ENCODE measurements at places on chromosomes 12 and 14. TPM values are rescaled to one million over a fixed set of nuclear protein-coding genes. Genes with fewer than 3 reads are reported as not detected.

DNA sequence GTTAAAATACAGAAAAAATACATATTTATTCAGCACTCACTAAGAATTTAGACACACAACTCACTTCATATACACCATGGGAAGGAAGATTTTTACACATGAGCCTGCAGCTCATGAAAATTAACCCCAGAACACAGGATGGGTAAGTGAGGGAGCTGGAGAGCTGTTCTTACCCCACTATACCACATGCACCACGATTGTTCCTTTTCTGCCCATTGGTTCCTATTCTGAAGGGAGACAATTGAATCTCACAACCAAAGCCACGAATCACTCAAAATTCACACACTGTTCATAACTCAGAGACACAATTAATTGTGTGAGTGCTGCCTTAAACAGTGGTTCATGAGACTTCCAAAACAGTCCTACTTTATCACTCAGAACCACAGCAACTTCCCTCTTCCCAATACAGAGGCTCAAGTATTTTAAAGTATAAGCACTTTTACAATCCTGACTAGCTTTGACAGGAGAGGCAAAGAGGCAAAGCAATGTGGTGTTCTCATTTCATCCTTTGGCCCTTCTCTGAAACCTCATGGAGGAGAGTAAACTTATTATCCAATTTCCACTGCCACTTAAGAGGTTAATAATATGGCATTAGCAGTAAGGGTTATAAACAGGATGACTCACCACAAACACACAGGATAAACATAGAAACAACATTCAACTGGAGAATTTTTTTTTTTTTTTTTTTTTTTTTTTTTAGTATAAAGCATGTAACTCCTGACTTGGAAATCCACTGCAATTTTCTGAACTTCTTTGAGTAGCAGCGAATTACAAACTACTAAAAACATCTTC is 59.5 kb downstream of the ITPR2 start:
- no peak for DNase-seq

DNA sequence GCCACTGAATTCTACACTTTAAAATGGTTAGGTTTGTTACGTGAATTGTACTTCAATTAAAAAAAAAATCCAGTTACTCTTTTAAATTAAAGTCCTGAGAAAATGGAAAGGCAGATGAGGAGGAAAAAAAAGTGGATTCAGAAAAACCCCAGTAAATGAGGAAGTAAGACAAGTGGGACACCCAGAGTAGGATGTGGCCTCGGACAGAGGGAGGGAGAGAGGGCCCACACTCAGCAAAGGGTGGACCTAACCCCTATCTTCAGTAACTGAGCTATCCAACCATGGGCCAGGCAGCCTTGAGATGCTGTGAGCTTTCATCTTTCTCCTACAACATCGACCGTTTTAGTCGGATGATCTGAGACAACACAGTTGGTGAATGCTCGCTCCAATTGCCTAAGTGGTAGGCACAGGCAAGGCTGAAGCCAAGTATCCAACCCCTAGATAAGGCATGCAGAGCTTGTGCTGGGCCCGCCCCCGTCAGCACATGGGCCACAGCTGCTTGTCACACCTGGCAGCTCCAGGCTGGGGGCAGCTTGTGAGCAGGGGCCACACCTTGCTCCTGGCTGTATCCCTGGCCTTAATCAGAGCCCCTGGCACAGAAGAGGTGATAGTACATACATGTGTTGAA is 142.1 kb downstream of the TTC7B start:
- no peak for DNase-seq

DNA sequence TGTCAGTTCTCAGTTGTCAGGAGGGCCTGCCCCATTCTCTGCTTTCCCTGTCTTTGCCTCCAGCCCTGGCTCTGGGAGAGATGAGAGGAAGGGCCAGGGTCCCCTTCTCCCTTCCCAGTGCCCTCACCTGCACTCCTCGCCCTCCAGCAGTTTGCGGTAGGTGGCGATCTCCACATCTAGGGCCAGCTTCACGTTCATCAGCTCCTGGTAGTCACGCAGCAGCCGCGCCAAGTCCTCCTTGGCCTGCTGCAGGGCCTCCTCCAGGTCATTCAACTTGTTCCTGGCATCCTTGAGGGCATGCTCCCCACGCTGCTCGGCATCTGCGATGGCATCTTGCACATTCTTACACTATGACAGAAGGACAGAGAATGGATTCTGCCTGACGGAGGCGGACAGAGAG is 5.4 kb downstream of the KRT2 start:
- no peak for DNase-seq

DNA sequence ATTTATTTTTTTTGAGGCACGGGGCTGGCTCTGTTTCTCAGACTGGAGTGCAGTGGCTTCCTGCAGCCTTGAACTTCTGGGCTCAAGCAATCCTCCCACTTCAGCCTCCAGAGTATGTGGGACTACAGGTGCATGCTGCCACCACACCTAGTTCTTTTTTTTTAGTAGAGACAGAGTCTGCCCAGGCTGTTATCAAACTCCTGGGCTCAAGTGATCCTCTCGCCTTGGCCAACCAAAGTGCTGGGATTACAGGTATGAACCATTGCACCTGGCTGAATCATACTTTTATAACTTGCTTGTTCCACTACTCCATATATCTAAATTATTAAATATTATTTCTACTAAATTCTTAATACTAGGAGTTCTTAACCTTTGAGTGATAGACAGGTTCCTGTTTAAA is 111.6 kb downstream of the BTG1 start:
- no peak for DNase-seq

DNA sequence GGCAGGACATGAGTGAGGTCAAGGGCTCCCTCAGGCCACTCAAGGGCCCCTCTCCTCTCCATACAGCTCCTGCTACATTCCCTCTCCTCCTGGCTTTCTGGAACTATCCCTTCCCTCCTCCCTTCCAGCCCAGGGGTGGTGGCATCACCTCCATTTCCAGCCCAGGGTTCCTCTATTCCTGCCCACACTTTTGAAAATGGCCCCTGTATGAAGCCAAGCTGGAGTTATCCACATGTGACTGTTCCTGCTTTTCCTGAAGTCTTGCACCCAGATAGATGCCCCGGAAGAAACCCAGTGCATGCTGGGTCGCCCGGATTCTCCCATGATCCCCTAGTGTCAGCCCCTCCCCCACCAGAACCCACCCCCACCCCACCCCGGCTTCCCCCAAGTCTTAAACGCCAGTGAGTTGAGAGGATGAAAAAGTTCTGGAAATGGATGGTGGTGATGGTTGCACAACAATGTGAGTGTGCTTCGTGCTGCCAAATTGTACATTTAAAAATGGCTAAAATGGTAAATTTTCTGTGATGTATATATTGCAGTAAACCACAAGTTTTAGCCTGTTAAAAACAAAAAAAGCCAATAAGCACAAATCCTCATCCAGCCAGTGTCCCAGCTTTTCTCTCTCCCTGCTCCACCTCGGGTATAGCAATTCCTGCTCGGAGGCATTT is 136.9 kb downstream of the SCARB1 start:
- DNase-seq, result no peak

- DNase-seq, result no peak
Observed at GRCh38 chr14:60544659-60545058, 35.7 kb downstream of the SIX6 start.

GRCh38 chr12:8701046-8701660 is 3.4 kb downstream of the RIMKLB start:
- no peak for DNase-seq

DNA sequence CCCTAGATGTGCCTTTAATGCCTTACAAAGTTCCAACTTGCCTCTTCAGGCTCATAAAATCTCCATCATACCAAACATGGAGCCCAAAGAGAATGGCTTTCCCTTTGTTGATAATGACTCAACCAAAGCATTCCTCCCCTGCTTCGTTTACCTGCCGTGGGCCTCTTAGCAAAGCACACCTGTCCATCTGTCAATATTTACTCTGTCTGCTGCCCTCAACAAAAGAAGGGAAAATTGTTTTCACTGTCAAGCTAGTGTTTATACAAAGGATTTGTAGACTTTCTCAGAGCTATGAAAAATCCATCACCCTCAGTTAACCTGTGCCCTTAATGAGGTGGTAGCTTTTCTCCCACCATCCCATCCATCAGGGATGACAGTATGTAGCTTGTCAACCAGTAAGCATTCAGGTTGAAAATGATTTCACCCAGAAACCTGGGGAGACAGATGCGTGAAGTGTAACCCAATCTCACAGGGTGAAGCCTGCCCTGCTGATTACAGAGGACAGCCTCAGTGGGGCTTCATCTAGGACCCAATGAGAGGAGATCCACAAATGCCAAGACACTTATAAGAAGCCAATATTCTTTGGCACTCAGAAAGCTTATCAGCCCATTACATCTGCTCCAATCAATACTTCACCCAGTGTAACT is 278.1 kb downstream of the NUAK1 start:
- no peak for DNase-seq

GRCh38 chr12:32476446-32476845 is 77.1 kb downstream of the FGD4 start:
- DNase-seq, result no peak

- no peak for DNase-seq
Observed at GRCh38 chr12:2187195-2187945, 134.6 kb downstream of the CACNA1C start.

DNA sequence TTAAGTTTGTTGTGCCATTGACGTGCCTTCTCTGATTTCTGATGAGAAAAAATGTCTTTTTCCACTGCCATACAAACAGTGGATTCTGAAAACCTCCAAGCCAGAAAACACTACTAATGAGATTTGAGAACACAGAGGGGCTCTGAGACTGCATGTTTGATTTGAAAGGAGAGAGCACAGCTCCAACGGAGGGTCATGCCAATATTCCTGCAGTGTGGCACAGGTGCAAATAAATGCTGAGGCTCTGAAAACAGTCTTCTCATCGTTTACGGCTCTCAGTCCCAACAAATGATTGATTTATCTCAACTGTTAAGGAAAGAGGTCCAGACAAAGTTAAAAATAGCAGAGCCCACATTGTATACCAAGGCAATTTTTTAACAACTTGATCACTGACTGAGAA is 128.7 kb downstream of the KCNH5 start:
- DNase-seq, result no peak

DNA sequence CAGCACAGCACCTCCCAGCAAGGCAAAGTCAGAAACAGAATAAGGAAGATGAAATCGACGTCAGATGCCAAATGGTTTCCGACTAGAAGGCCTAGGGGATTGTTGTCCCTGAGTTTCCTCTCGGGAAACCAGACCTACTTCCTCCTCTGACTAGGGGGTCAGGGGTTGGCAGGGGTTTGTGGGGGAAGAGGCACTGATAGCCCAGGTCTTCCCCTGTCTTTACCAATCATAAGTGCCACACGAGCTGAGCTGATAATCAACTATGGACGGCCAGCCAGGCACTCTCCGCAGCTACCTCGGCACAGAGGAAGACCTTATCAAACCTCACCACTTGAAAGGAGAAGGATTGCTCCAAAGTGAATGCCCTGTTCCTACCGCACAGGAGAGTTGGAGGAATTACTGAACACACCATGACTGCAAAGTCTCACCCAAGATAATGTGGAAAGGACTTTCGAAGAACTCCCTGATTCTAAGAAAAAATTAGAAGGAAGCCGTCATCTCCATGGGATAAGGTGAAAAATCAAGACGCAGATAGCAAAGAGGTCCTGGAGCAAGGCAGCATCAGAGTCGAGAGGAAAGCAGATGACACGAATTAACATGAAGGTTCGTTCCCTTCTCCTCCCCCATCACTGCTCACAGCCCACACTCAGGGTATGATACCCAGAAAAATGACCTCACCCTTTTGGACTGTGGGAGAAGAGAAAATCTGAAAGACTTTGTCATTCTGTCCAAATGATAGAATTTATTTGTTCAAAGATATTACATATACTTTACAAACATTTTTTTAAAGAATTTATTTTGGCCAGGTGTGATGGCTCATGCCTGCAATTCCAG is 77.7 kb upstream of the MED13L start:
- no peak for DNase-seq

GRCh38 chr12:67322580-67322979 is 53.4 kb downstream of the CAND1 start:
- DNase-seq, result no peak

- no peak for DNase-seq
Observed at GRCh38 chr12:93585247-93585646, 12.8 kb downstream of the SOCS2 start.

Gene RPL41
- total RNA-seq, result 2,567 TPM

Gene KRT82
- total RNA-seq, result not detected

Gene GLIPR1L1
- not detected for total RNA-seq

Gene TMEM119
- under 0.01 TPM for total RNA-seq

Gene PTPRB
- total RNA-seq, result 169 TPM
